IgD-negative memory B cell (primary cell): ENCODE measurements at places on chromosomes 6 and 20. TPM values are rescaled to one million over a fixed set of nuclear protein-coding genes. Genes with fewer than 3 reads are reported as not detected.

Gene SLC12A5
- polyA plus RNA-seq, result 0.11 TPM

Gene BIRC7
- not detected for polyA plus RNA-seq

Gene TRDN
- polyA plus RNA-seq, result not detected

Gene TRPC4AP
- polyA plus RNA-seq, result 53.4 TPM

Gene PRSS16
- polyA plus RNA-seq, result 3.2 TPM

Gene KCNQ5
- 6.9 TPM for polyA plus RNA-seq

Gene REM1
- not detected for polyA plus RNA-seq
